GM19239 (cell line): ENCODE measurements at places on chromosomes 6 and 20.

DNA sequence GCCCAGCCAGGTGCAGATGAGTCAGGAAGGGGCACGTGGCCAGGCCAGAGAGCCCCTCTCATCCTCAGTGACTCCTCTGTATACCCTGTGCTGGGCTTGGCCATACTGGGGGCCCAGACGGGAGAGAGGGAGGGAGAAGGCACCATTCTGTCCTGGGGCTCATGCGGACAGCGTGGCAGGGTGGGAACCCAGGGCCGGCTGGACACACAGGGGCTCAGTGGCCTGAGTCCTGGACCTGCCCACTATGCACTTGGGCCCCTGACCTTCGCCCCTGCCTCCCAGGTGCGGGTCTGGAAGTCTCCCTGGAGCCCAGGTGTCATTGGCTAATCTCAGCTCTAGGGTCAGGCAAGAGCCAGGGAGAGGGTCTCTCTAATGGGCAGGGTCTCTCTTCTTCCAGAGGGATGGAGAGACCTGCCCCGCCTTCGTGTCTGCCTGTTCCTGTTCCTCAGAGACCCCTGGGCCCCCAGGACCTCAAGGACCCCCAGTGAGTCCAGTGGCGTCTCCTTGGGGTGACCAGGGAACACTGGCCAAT, 27.7 kb downstream of the COL20A1 start:
- no peak for DNase-seq

DNA sequence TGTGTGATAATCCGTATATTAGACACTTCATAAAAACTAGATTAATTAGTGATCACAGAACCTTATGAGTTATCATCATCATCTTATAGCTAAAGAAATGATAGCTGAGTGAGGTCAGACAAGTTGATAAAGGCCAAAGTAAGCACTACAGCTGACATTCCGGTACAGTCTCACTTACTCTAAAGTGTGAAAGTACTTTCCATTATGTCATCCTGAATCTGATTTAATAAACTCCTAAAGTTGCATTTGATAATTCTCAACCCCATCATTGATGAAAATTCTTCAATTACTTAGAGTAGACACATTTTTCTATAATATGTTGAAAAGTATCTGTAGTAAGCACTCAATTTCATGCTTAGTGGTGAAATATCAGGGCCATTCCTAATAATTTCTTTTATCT, 385.2 kb upstream of the CHD6 start:
- DNase-seq = no peak

GRCh38 chr6:106056060-106056745, 29.9 kb upstream of the PRDM1 start:
- no peak for DNase-seq

DNA sequence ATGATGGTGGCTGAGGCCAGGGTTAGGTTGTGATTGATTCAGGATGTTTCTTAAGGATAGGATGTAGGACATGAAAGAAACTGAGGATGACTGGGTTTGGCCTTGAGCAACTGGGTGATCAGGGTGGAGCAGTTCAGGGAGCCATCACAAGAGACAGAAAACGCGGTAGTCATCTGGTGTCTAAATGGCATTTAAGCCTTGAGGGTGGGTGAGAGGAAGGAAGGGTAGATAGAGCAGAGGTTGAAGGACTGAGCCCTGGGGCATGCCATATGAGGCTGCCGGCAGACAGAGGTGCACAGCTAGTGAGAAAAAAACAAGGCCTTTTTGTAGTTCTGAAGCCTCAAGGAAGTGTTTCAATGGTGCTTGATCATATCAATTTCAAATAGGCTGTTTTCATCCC, 1.9 kb downstream of the POU5F1 start:
- DNase-seq = no peak

GRCh38 chr6:167858086-167858591, 31.4 kb downstream of the AFDN start:
- DNase-seq = no peak

GRCh38 chr6:3516092-3516491, 59.2 kb upstream of the SLC22A23 start:
- no peak for DNase-seq

DNA sequence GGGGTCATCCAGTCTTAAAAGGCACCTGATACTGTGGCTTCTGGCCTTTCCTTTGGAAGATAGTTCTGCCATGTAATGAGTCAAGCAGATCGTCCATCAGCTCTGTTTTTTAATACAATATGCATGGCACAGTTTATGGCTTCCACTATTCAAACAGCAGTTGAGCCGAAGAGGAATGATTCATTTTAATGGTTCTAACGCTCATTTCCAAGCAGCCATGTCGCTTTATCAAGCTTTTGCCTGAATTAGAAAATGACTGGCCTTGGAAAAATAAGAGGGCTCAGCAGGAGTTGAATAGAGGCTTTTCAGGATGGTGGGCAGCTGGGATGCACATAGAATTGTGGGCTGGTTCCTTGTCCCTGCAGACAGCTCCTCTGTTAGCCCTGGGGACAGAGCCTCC, 138.1 kb downstream of the SOBP start:
- DNase-seq = no peak

DNA sequence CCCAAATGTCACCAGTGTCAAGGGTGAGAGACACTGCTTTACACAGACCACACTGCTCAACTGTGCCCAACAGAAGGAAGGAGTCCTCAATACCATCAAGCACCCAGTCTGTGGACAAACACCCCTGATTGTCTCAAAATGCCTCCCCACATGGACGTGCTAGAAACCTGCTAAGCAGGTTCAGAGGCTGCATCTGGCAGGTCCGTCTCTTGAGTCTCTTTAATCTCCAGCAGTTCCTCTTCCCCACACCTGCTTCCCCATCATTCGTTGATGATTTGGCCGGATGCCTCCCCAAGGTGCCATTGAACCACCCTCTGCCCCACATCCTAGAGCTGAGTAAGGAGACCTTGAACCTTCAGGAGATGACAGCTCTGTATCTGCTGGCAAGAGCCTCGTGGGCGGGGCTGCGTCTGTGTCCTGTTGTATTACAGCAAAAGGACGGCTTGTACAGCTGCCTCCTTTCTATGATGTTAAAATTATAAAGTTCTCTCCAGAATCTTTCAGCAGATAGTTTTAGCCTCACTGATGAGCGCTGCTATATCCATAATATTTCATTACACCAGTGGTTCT, 179.2 kb downstream of the PREX1 start:
- no peak for DNase-seq

DNA sequence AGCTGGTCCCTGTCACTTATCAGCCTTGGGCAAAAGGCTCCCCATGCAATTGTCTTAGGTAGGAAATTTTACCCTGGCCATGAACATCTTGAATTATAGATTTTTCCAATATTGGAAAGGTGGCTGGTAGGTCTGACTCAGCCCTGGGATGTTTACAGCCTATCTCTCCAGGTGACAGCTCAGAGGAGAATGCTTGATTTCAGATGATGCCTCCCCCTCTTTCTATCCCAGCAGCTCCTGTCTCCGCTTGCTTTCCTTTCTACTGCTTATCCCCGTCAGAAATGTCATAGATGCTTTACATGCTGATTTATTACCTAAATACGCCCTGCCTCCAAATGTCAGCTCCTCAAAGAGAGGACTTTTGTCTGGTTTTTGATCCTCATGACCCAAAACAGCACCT, 109.6 kb downstream of the NFATC2 start:
- DNase-seq = no peak

- no peak for DNase-seq
These were observed 114.9 kb downstream of the MAP3K5 start for GRCh38 chr6:136677344-136677743.

- DNase-seq = no peak
These were observed 11.1 kb downstream of the GLP1R start for GRCh38 chr6:39059496-39060310.
